ENCODE measurements at places on chromosomes 13 and 19.

- peak; percentile 84 for DNase-seq
Observed at GRCh38 chr13:80342471-80343371, 1.8 kb upstream of the SPRY2 start.

- no peak for DNase-seq
Observed at GRCh38 chr13:110311443-110312338, 4.6 kb downstream of the COL4A2 start.

DNA sequence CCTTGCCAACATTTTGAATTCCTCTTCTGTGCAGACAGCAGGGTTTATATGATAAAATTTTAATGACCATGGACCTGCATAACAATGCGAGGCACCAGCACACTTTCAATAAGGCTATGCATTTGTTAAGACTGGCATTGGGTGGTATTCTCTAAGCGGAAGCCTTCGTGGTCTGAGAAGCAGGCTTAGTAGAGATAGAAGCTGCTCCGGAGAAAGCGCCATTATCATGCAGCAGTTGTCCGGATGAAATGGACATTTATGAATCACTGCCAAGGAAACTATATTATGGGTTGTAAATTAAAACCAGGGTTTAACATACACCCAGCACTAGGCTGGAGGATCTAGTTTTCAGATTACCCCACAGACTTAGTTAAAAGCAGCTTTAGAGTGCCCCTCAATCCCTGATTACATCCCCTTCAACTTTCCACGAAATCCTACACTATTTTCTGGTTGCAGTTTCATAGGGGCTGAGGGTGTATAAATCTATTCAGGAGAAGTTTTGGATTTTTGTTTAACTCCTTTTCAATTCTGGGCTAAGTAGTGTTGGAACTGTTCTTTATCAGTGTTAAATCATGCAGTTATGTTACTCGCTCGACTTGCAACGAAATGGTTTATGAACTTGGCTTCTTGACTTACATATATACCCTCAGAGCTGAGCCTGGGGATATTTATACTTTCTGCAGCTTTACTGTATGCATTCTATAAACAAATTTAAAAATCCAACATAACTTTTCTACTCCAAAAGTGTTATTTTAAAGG is 193.3 kb downstream of the PCDH9 start:
- DNase-seq: peak; percentile 74

DNA sequence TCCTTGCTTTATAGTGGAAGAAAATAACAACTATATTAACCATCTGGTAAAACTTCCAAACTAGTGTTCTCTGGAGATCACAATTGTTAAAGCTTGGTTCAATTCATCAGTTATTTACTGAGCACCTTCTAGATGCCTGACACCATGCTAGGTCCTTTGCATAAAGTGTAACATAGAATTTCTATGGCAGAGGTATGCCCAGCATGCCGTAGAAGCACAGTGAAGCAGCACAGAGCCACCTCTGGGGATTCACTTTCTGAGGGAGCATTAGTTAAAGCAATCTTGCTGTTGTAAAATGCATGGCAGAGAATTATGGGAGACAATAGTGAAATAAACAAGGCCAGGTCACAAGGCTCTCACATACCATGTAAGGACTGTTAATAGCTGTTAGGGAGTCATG is 75.2 kb downstream of the LRRC63 start:
- DNase-seq: no peak

DNA sequence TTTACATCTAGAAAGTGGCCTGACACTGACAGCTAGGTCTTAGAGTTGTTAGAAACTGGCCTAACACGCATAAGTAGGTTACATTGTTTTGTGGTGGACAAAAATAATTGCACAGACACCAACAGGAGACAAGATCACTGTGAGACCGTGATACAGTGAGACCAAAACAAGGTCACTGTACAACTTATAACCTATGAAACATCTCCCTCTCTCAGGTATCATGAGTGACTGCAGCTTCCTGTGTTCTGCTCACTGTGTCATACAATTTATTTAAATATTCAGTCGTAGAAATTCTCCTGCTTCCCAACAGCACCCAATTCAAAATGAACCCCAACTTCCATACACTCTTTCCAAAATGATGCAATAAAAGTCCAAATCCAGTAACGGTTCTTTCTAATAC is 2165.2 kb downstream of the PCDH9 start:
- DNase-seq: no peak

DNA sequence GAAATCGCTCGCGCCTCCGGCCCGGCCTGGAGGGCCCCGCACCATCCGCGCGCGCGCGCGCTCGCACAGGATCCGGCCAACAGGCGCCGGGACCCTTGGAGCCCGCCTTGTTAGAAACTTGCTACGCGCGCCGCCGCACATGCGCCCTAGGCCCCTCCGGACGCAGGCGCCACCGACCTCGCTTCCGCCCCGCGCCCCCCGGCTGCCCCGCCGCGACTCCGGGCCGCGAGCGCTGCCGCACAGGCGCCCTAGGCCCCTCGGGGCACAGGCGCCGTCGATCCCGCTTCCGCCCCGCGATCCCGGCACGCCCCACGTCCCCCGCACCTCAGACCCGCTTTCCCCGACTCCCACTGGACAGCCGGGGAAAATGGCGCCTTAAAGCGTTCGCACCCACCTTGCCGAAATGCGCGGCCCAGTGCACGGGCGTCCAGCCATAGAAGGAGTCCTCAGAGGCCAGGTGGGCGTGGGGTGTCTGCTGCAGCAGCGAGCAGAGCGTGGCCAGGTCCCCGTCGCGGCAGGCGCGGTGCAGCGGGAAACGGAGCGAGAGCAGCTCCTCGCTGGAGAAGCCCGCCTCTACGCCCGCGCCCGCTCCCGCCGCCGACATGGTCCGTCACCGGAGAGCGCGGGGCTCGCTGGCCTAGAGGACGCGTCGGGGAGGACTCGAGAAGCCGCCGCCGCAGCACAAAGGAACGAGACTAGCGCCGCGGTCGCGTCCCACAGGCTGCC is 375 bp downstream of the ANKRD10 start:
- DNase-seq: peak; percentile 73

DNA sequence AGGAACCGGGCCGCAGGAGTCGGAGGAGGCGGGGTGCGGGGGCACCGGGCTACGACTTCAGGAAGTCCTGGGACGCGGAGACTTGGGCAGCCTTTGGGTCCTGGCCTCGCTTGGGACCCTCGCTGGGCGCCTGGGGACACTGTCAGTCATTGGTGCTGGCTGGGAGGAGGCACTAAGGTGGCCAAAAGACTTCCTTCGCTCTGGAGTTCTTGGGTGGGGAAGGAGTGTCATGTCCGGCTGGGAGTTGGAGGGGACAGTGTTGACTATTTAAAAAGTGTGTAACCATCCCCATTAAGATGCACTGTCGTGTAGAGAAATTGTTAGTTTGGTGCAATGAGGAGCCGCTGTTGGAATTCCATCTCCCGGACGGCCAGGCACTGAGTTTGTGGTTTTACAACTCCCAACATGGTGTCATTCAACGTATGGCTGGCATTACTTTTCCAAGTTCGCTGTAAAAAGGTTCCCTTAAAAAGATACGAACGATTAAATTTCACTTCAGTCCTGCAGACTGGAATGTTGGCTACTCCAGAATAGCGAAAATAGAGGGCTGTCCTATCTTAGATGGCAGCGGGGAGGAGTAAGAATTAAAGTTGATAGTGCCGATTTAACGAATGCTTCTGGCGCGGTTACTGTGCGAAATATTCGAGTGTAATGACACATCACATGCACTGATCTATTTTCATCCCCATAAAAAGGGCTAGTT is 776 bp downstream of the DNAJC3 start:
- no peak for DNase-seq

DNA sequence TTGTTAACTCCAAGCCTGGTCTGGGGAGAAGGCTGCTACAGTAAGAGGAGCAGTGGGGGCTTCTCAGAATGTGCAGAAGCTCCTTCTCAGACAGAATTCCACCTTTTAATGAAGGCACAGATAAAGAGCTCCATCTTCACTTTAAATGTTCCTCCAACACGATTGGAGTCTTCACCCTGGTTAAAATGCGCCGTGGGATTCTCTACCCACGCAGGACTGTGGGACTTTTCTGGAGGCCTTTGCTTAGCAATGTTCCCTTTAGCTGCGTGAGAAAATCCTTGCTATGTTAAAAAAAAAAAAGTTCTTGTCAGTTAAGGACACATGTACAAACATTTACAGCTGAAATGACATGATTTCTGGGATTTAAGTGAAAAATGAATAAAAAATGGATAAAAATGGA is 546.3 kb downstream of the MYO16 start:
- DNase-seq: no peak

DNA sequence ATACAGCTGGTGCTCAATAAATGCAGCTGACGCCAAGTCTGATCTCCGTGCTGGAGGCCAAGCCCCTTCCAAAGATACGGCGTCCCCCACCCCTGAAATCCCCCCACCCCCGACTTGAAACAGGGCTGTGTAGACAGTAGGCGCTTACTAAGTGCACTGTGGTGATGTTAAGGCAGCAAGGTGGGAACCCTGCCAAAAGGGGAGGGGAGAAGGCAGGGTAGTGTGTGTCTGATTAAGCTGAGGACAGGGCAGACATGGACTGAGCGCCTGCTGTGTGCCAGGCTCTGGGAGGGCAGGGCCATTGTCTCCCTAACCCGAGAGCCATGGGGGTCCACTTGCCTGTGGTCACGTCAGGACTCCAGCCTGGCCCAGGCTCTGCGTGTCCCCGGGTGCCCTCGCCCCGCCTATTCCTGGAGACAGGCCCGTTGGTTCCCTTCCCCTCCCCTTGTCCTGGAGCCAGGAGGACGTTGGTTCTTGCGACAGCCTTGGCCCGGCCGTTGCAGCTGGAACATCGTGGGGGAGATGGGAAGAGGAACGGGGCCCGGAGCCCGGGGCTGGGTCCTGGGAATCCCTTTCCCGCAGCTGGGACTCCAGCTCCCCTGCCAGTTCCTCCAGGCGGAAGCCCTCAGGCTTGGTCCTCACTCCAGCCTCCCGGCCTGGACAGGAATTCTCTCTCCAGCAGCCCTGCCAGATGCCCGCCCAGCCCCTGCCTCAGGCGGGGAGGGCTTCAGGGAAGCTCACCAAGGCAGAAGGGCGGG is 1.7 kb upstream of the ELANE start:
- DNase-seq: peak; percentile 47

DNA sequence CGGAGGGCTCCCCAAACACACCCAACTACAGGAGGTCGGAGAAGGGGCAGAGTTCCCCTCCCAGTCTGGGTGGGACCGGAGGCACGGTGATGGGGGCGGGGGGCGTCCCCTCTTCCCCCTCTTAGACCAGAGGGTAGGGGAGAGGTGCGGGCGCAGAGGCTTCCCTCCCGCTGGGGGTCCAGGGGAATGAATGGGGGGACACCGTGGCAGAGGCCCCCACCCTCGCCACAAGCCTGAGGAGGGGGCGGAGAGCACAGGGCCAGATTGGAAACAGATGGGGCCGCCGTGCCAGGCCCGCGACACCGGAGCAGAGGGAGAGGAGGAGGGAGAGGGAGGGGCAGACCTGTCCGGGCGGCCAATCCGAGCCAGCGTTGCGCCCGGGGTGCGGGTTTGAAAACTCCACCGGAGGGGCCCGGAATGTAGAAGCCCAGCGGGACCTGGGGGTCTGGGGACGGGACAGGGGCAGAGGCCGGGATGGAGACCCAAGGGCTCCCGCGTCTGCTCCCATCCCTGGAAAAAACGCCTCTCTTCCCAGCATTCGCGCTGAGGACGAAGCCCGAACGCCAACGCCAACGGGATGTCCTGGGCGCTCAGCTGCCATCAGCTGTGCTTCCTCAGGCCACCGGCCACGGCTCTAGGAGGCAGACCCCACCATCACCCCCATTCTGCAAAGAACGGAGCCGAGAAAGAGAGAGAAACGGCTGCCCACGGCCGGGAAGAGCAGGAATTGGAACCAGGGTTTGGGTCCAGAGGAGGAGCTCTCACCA is 46.8 kb downstream of the PTPRS start:
- no peak for DNase-seq

DNA sequence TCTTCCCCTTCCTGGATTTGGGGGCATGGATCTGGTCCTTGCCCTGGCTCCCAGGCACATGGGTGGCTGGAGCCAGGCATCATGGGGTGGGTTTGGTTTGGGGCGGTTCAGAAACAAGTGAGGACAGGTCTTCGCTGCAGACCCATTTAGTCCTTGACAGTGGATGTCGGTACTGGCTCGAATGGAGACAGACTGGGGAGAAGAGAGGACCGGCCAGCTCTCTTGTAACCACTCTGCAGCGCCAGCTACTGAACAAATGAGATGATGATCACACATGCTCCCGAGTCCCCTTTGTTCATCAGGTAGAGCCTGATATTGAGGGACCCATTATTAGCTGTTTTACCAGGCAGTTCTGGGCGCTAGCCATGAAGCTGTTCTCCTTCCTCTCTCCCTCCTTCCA is 64.5 kb downstream of the CHST8 start:
- no peak for DNase-seq

- no peak for DNase-seq
Observed at GRCh38 chr19:1028062-1028926, 1.9 kb downstream of the CNN2 start.

DNA sequence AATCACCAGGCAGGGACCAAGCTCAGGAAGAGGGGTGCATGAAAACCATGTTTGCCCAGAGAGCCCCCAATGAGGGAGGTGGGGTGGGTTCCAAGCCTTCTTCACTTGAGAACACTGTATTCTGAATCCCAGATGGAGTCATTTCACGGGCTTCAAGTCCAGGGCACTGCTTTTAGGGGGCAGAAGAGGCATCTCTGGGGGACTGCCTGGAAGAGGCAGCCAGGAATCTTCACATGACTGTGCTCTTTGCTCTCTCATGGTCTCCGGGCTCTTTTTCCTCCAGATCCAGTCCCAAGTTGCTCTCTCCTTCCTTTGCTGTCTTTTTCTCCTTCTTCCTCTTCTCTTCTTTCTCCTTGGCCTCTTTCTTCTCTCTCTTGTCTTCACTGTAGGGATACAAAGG is 5.7 kb downstream of the SMIM24 start:
- no peak for DNase-seq

- no peak for DNase-seq
Observed at GRCh38 chr13:75762076-75762937, 126.2 kb downstream of the LMO7 start.

- no peak for DNase-seq
Observed at GRCh38 chr19:5339198-5339949, 1.2 kb downstream of the PTPRS start.

GRCh38 chr19:345320-345879 is 804 bp upstream of the MIER2 start:
- DNase-seq: peak; percentile 11
